ENCODE measurements at places on chromosomes 5 and 9.

DNA sequence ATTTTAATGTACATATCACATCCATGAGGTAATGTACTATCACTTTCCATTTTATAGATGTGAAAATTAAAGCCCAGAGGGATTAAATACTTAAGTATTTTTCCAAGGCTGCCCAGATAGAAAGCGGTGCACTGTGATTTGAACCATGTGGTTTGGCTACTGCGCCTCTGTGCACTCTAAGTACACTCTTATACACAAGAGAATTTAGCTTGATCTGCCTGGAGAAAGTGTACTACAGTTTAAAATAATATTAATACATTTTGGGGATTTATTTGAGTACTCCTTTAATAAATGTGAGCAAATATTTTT is 360.4 kb upstream of the ACTBL2 start:
- DNase-seq, result no peak

- DNase-seq, result no peak
These were observed 182.1 kb downstream of the RFX3 start for GRCh38 chr9:3343671-3344070.

DNA sequence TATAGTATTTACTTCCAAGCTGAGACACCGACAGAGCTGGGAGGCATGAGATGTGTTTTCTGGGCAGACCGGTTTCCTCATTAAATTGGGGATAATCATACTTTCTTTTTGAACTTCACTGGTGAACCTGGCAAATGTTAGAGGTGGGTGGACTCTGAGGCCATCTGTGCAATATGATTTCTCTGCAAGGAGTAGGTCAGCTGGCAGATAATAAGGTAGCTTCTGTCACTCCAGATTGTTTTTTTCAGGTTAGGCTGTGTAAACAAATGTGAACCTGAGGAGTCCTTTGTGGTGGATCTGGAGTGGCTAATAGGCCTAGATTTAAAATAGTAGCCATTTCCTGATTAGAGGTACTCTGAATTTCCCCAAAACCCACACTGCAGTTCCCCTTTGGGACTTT is 75.4 kb upstream of the S1PR3 start:
- no peak for DNase-seq

DNA sequence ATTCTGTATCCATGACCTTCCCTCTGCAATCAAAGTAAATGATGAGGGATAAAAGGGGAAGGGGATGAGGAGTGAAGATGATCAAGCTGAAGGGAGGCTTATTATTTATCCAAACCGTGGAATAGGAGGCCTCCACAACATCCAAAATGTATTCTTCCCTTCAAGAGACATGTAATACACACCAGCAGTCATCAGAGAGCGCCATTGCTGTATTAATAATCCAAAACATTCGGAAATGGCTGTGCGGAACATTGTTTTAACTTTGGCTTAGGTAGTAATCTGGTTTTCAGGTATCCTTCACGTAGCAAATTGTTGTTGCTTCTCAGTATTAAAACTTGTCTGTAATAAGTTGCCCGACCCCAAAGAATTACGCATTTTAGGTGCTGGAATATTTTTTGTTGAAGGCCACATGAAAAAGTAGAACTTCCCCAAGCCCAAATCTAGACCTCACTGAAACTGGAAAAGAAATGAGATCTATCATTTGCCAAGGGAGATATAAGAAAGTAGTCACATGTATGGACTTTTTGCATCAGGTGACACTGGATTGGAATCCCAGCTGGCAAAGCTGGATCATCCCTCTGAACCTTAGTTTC is 2.6 kb upstream of the BOD1 start:
- DNase-seq, result peak; percentile 33

DNA sequence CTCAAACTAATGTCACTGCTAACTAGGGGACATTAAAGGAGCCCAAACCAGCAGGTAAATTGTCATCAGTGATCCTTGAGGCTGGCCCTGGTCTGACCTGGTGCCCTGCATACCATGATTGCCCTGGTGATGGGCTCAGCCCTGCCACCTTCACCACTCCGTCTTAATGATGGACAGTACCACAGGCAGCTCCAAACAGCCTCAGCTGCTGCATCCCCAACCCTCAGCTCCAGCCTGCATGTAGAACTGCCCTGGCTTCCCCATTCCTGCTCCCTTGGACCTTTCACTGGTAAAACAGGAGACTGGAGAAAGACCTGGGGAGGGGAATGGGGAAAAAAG is 190.0 kb downstream of the GAS1 start:
- no peak for DNase-seq

DNA sequence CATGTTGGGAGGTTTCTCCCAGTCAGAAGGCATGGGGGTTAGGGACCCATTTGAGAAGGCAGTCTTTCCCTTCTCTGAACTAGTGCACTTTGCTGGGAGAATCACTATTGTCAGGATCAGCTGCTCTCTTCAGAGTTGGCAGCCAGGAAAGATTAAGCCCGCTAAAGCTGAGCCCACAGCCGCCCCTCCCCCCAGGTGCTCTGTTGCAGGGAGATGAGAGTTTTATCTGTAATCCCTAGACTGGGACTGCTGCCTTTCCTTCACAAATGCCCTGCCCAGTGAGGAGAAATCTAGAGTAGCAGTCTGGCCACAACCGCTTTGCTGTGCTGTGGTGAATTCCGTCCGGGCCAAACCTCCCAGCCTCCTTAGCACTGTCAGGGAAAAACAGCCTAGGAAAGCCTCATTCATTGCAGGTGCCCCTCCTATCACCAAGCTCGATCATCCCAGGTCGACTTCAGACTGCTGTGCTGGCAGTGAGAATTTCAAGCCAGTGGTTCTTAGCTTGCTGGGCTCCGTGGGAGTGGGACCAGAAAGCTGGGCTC is 69.8 kb downstream of the CNTLN start:
- DNase-seq, result no peak

GRCh38 chr5:168299372-168299771 is 7.9 kb downstream of the WWC1 start:
- DNase-seq, result no peak

GRCh38 chr9:122263699-122264349 is 816 bp downstream of the RBM18 start:
- DNase-seq, result no peak

DNA sequence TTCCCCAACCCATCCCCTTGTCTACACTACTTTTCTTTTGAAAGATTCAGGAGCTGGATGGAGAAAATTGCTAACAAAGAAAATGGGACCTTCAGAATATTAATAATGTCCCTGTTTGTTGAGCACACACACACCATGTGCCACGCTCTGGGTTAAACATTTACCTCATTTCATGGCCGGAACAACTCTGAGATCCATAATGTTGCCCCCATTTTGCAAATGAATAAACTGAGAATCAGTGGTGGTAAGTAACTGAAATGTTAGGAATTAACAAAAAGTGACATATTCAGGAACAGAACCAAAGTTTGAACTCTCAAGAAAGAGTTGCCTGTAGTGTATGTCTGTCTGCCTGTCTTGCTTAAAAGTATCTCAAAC is 51.4 kb upstream of the SMAD5 start:
- no peak for DNase-seq

- no peak for DNase-seq
These were observed 17.4 kb upstream of the RIC1 start for GRCh38 chr9:5611321-5612184.

- no peak for DNase-seq
These were observed at the start of gene ABO for GRCh38 chr9:133275105-133276000. TSS of gene ABO (minus strand) at chr9:133275201.

GRCh38 chr9:76137931-76138330 is 247.5 kb downstream of the PCSK5 start:
- no peak for DNase-seq

GRCh38 chr9:100689635-100690034 is 111.8 kb downstream of the CAVIN4 start:
- DNase-seq, result no peak

DNA sequence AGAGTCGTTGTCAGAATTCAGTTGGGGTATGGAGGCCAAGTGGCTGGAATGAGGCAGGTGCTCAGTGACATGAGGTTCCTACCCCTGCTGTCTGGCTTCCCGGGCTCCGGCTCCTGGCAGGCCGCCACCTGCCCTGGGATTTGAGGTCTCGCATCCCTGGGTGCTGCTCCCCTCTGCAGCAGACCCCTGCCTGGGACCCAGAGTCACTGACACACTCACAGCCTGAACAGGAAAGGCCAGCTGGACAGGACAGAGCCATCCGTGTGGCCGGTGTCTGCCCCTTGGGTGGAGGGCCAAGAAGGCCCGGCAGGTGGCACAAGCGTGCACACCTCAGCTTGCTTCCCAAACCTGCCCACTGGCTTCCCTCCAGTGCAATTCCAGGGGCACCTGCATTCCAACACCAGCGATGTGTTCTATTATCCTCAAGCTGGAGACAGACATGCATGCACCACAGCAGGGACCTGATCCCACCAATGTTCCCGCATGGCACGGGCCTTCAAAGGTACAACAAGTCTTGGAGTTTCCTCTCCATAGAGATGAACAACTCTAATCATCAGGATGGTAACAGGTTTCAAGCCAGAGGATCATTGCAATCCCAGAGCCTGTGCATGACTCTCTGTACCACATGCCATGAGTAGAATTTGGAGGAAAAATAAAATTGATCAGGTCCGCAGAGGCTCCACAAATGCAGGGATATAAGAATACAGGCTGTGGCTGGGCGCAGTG is 45.6 kb upstream of the RNF130 start:
- no peak for DNase-seq

DNA sequence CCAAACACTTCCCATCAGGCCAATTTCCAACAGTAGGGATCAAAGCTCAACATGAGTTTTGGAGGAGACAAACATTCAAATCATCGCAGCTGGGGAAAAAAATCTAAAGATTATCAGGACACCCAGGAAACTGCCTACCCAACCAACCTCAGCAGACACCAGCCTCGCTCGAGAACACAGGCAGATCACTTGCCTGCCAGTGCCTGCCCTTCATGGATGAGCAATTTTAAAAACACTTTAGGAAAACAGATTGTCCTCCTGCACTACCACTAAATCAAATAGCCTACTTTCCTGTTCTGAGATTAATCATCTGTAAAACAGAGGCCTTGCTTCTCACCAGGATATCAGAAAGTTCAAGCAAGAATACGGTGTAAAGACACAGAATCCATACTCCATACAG is 14.7 kb upstream of the TMEM174 start:
- DNase-seq, result no peak

DNA sequence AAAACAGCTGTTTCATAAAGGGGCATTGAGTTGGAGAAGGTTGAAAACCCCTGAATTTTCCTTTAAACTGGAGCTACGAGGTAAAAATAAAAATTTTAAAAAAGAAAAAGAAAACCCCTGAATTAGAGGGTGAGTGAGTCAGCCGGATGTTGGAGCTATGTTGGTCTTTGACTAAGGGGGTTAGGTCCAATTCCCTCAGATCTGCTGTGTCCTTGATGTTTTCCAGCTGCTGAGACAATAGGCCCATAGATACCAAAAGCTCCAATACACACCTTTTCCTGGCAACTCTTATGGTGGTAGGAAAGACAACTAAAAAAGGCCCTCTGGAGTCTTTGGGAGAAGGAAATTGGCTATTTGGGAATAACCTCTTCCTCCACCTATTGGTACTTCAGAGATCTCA is 79.4 kb upstream of the SAP30L start:
- DNase-seq, result no peak

- DNase-seq, result no peak
These were observed 91.0 kb upstream of the SH3PXD2B start for GRCh38 chr5:172545291-172545801.

DNA sequence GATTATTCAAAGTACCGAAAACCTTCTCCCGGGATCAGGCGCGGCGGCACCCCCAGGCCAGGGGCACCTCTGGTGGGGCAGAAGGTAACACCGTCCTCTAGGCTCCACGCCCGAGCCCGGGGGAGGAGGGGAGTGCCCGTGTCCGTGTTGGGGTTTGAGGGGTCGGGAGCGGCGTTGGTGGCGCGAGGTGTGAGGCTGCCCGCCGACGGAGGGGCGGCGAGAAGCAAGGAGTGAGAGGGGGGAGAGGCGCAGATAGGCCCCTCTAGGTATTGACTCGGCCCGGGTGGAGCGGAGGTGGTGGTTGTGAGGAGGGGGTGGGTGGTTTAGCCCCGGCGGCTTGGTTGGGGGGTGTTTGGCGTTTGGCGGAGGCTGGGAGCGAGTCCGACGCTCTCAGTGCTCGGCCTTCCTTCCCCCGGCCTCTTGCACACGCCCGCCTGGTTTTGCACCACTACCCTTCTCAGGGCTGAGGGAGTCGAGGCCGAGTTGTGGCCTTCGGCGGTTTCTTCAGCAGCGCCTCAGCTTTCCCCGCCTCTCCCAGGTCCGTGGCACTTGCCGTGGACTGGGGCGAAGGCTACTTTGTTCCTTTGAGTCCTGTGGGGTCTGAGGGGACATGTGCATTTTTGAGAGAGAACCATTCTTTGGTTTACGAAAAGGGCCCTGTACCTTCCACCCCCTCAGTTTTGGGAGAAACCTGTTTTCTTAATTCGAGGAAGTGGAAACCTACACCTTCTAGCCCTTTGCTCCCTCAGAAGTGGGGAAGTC is 450 bp downstream of the GPBP1 start:
- DNase-seq, result no peak

DNA sequence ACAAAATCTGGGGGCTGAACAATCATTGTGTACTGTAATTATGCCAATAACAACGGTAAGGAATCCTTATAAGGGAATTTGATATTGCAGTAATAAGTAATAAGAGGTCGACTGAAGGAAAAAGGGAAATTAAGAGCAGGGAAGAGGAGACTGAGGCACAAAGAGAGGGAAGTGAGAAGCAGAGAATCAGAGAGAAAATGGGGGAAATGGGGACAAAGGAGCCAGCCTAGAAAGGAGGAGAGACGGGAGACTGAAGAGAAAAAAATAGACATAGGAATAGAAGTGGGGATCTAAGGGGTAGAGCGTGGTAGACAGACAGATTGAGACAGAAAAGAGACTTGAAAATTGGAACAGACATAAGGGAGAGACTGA is 518 bp upstream of the ZNF300 start:
- DNase-seq, result no peak

- no peak for DNase-seq
These were observed 13.6 kb downstream of the AHRR start for GRCh38 chr5:334903-335739.

- DNase-seq, result no peak
These were observed 14.9 kb downstream of the CDHR2 start for GRCh38 chr5:176564002-176564401.

- no peak for DNase-seq
These were observed 235.5 kb upstream of the ZNF608 start for GRCh38 chr5:124981901-124982300.

- no peak for DNase-seq
These were observed 84.8 kb upstream of the NEURL1B start for GRCh38 chr5:172556262-172556661.

GRCh38 chr5:74027732-74028338 is 401.8 kb downstream of the ARHGEF28 start:
- no peak for DNase-seq

- DNase-seq, result no peak
These were observed 3.0 kb upstream of the ANKRD31 start for GRCh38 chr5:75239681-75240080.

- DNase-seq, result no peak
These were observed 178.0 kb downstream of the SYK start for GRCh38 chr9:90979639-90980038.
